MCF 10A (cell line): ENCODE measurements at places on chromosomes 13 and 19. TPM values are rescaled to one million over a fixed set of nuclear protein-coding genes. Genes with fewer than 3 reads are reported as not detected.
A peak's percentile ranks its signal among the peaks of the same experiment; 100 is the strongest.

DNA sequence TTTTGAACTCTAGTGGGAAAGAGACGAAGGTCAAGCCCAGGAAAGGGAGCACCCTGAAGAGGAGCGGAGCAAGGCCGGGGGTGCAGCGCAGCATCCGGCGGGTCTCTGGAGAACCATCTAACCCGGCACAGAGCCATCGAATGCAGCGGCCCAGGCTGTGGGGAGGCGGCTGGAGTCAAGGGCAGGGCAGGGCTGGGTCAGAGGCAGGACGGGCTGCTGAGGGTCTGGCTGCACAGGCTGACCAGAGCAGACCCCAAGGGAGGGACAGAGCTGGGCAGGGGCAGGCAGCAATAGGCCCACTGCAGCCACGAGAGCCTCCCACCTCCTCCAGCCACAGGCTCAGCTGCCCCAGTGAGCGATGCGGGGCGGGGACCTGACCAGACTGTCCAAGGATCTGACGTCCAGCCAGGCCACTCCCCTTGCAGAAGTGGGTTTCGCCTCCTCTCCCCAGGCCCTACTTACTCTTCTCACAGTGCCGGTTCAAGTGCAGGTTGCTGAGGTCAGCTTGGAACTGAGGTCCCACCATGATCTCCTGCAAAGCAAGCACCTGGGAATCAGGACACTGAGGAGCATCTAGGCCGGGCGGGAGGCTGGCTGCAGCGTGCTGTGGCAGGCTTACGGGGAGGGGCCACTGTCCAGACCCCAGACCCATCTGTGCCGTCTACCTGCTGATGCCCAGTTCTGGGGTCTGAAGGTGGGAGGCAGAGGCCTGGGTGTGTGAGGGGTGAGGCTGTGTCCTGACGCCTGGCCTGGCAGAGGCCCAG is 19.2 kb downstream of the MIER2 start:
- DNase-seq: no peak

DNA sequence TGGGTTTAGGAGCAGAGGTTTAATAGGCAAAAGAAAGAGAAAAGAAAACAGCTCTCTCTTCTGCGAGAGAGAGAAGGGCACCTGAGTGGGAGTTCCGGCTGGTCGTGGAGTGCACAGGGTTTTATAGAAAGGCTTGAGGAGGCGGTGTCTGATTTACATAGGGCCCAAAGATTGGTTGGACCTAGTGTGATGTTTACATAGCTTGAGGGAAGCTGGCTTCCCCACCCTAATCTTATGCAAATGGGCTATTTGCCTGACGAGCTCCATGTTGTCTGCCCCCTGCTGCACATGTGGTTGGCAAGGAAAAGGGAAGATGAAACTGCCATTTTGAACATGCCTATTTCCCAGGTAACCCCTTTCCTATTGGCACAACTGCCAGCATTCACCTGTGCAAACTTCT is 21.5 kb upstream of the MEDAG start:
- no peak for DNase-seq

DNA sequence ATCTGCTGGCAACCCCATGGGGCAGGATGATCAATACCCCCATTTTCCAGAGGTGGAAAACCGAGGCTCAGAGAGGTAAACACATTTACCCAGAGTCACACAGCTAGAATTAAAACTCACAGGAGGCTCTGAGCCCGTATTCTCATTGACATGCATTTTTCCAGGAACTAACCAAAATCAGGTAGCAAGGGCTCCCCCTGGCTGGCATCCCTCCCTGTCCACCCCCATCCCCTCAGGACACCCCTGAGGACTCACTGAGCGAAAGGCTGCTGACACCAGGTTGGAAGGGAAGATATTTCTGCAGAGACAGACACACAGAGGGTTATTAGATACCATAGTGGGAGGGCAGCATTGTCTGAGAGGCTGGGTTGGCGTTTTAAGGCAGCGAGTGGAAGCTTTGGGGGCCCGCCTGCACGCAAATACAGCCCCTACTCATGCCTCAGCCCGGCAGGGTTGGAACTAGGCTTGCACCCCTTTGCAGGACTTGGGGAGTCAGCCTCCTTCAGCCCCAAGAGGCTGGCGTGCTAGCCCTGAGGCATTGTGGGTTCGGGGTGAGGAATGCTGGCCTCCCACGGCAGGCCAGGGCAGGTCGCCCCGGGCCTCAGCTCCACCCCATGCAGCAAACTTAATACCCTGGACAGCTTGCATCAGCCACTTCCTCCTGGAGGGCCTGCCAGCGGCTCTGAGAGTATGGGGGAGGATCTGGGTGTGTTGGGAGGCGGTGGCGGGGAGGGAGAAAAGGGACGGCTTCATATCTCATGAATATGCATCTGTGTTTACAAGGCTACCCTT is 3.9 kb downstream of the SLC1A5 start:
- peak; percentile 98 for DNase-seq

DNA sequence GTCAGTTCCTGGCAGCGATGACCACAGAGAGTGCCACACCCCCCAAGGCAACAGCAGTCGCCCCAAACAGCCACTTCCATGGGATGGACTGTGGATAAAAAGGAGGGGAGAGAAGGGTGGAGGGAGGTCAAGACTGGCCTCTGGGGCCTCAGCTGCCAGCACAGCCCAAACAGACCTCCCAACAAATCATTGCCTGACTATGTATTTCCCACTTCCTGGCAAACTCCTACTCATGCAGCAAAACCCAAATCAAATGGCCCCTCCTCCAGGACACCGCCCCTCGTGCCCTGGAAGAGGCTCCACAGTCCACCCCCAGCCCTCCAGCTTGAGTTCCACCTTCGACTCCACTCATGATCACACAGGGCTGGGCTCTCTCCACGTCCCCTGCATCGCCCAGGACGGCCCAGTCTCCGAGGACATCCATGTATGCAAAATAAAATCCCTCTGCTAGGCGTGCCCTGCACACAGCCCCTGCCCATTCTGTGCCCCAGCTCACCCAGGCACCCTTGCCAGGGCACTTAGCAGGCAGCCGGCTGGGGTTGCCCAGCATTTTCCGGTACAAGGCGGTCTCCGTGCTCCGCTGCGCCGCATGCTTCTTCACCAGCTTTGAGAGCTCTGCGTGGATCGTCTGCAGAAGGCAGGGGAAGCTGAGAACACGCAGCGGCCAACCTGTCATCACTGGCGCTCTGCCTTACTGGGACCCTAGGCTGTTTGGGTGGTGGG is 10.5 kb upstream of the ELL start:
- DNase-seq: no peak

GRCh38 chr19:38657633-38658222 is 10.3 kb downstream of the ACTN4 start:
- DNase-seq: peak; percentile 84

- DNase-seq: no peak
These were observed 5.6 kb downstream of the PIAS4 start for GRCh38 chr19:4012975-4013634.

- DNase-seq: peak; percentile 63
These were observed 8.3 kb upstream of the KCNN4 start for GRCh38 chr19:43789029-43789428.

DNA sequence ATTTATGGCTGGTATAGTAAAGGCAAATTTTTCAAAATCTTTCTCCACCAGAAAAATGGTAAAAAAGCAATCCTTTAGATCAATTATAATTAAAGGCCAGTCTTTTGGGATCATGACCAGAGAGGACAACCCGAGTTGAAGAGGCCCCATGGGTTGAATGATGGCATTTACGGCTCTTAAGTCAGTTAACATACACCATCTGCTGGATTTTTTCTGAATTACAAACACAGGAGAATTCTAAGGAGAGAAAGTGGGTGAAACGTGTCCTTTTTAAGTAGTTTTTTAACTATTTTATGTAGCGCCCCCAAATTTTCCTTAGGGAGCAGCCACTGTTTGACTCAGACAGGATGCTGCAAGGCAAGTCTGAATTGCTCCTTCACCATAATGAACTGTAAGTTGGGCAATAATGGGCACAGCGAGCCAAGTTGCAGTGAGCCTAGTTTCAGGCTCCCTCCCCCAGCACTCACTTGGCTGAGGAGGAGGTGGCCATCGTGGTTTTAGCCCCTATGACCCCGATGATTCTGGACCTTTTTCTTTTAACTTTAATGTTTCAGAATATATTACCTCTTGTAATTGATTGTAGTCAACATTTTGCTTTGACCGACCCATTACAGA is 13.6 kb upstream of the ZNF611 start:
- DNase-seq: peak; percentile 47

IL11 gene
- 4.2 TPM in 2 replicates for total RNA-seq

DNA sequence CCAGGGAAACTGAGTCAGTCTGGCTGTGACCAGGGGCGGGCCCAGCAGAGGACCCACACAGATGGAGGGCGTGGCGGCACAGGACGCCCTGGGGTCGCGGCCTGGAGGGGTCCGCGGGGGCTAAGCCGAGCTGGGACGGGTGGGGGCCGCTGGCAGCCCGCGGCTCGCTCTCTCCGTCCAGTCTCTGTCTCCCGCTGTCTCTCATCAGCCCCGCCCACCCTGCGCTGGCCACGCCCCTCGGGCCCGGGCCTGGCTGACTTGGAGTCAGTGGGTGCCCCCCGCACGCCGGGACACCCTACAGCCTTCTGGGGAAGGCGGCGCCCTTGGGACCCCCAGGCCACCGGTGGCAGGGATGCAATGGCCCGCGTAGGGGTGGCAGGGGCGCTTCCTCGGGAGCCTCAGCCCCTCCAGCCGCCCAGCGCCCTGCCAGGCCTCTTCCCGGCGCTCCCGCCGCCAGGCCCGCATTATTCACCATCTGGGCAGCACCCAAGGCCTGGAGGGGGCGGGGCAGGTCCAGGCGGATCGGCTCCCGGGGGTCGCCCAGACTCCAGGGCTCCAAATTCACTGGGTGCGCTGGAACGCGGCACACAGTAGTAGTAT is at the start of gene TBXA2R:
Gene TBXA2R, minus strand, starts transcription at position 186 of the 600 bp plus-strand sequence. CDS start 6,241 bp downstream, outside the sequence.
- peak; percentile 37 for DNase-seq

PLPPR3 gene
- total RNA-seq: not detected in 2 replicates

- DNase-seq: peak; percentile 40
These were observed 881.9 kb downstream of the SLITRK6 start for GRCh38 chr13:84917252-84917878.

DNA sequence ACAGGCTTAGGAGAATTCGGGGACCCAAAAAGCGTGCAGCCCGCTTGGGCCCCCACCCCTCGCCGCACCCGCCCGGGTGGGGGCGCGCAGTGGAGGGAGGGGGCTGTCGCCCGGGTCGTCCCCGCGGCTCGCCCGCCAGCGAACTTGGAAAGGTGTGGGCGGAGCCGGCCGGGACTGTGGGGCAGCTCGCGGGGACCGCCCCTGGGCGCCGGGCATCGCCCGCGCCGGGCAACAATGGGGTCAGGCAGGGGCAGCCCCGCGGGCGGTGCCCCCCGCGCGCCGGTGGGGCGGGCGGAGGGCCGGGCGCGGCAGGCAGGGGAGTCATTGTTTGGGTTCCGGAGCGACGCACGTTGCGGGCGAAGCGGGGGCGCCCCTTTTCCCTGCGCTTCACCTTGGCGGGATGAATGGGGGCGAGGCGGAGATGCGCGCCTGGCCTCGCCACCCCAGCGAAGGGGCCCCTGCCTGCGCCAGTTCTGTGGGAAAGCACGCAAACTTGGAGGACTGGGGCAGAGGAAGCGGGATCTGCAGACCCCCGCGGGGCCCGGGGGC is 647 bp upstream of the KLF12 start:
- peak; percentile 47 for DNase-seq

MBNL2 gene
- 74.3 and 85.8 TPM in 2 replicates for total RNA-seq

- no peak for DNase-seq
These were observed 18.4 kb downstream of the TEX29 start for GRCh38 chr13:111338841-111339240.

DNA sequence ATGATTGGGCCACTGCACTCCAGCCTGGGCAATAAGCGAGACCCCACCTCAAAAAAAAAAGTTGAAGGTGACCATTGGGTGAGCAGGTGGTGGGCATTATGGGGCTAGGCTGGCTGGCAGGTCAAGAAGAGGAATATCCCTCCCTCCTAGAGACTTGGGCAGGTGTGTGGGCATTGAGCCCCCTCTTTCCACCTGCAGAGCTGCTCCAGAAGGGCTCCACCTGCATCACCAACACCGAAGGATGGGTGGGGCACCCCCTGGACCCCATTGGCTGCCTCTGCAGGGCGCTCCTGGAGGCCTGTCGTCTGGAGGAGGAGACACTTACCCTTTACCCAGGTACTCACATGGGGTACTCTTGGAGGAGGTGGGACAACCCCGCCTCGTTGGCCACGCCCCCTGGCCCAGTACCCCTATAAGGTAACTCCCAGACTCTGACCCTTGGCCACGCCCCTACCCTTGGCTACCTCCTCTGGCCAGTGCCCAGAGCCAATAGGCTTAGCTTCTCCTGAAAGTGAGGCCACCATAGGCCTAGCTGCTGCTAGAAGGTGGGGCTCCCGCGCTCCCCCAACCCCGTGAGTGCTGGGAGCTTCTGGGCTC is 21.9 kb downstream of the ZSWIM4 start:
- no peak for DNase-seq

- no peak for DNase-seq
These were observed 40.7 kb upstream of the NDUFS7 start for GRCh38 chr19:1343041-1343440.

DNA sequence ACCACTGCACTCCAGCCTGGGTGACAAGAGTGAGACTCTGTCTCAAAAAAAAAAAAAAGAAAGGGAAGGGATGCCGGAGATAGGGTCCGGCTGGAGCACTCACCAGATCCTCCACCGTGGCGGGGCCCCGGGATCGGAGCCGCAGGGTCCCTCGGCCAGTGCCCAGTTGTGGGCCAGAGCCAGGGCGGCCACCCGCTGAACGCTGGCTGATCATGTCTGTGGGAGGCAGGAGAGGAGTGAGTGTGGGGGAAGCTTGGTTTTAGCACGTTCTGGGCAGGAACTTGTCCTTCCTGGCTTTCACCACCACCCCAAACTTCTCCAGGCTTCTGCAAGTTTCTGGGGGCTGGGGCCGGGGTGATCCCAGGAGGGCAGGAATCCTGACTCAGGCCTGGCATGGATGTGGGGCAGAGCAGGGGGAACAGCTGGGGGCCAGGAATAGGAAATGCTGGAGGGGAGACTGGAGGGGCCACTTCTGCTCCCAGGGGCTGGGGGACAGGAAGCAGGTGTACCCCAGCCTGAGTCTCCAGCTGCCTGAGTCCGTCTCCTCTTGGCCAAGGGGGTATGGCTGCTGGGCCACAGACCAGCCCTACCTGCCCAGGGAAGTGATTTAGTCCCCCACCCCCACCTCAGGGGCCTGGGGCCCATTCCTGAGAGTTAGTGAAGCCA is 4.3 kb upstream of the PTGER1 start:
- no peak for DNase-seq

GRCh38 chr13:47549219-47549752 is 451.8 kb downstream of the SUCLA2 start:
- peak; percentile 6 for DNase-seq

PVR gene
- 140 and 141 TPM in 2 replicates for total RNA-seq

DNA sequence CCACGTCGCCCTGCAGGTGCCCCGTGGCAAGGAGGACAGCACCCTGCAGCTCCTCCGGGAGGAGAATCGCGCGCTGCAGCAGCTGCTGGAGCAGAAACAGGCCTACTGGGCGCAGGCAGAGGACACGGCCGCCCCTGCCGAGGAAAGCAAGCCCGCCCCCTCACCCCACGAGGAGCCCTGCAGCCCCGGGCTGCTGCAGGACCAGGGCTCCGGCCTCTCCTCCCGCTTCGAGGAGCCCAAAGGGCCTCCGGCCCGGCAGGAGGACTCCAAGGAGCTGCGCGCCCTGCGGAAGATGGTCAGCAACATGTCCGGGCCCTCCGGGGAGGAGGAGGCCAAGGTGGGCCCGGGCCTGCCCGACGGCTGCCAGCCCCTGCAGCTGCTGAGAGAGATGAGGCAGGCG is 11.6 kb downstream of the CBY2 start:
- no peak for DNase-seq

SEMA6B gene
- total RNA-seq: 0.20 and 0.54 TPM in 2 replicates
